ENCODE measurements at places on chromosomes 2 and 18.
A peak's percentile ranks its signal among the peaks of the same experiment; 100 is the strongest.

DNA sequence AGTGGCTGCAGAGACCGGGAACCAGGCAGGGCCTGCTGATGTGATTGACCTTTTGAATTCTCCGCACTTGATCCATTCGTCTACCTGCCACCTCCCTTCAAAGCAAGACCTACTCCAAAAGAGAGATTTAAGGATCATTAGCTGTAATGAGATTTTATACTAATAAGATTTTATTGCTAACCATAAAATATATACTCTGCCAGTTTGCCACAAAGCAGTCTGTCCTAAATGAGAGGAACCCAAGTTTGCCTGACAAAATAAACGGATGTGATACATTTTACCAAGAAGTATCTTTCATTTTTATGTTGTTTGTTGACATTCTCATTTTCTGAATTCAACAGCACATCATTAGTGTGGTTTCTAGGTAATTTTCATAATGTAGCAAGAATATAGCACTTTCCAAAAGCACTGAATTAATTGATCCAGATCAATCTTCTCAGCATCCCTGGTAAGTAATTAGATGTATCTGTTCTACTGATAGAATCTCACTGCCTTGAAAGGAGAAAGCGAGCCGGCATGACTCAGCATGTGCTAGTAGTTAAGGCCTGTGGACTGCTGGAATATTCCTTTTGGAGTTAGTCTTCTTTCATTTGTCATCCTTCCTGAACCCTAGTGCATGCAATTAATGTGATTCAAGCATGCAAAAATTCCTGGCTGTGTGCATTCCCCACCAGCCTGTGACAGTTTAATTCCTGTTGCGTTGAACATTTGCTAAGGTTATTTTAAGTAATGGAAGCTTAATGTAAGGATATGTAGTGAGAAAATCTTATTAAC, 128.5 kb downstream of the ARL6IP6 start:
- DNase-seq: peak; percentile 60

GRCh38 chr18:57585855-57586250, 649 bp downstream of the FECH start:
- peak; percentile 4 for DNase-seq

DNA sequence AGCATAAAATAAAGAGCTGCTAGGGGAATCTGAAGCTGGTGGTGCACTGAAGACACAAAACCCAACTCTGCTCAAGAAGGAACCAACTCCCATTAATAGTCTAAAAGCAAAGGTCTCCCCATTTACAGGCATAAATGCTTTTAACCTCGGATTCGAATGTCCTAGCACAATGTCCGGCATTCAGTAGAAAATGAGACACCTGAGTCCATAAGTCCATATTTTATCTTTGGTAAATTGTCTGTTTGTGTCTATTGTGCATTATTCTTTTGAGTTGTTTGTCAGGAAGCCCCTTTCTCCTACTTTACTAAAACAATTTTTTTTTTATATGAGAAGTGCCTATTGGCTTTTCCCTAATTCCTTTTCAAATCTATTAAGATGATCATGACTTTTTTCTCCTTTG, 179.5 kb upstream of the SMAD7 start:
- no peak for DNase-seq

GRCh38 chr2:113234721-113235346, 43.9 kb downstream of the PAX8 start:
- DNase-seq: no peak

- no peak for DNase-seq
Observed at GRCh38 chr2:105244451-105244850, 2.9 kb downstream of the GPR45 start.

DNA sequence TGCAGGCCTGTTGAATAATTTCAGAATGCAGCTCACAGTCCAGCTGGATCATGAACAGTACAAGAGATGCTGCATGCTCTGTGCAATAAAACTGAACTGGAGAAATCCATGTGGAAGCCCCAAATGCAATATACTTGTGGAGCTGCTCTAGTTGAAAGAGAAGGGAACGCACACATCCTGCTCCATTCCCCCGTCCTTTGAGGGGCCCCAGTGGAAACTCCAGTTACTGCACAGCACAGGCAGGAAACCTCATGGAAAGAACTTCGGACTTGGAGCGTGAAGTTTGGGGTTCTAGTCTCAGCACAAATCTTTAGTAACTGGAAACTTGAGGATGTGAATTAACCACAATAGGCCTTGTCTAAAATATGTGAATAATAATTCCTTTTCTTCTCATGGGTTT, 73.2 kb downstream of the PLA2R1 start:
- no peak for DNase-seq

GRCh38 chr2:241040081-241040803, 41.8 kb downstream of the SNED1 start:
- DNase-seq: no peak

- DNase-seq: no peak
Observed at GRCh38 chr2:42249284-42249683, 80.1 kb downstream of the EML4 start.

DNA sequence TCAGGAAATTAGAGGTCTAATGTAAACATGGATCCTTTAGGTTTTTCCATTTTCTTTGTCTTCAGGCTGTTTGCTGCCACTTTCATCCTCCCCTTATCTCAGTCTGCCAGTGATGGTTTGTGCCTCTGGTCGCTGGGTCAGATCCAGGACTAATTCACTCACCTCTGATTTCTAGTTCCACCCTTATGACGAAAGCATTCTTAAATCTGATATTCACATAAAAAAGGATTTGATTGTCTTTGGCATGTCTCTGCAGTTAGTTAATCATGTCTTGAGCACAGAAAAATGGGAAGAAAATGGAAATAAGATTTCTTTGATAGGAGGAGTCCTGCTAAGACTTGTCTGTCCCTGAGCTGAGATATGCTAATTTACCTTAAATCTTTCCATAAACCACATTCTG, 4.6 kb downstream of the IL1RL1 start:
- DNase-seq: no peak

DNA sequence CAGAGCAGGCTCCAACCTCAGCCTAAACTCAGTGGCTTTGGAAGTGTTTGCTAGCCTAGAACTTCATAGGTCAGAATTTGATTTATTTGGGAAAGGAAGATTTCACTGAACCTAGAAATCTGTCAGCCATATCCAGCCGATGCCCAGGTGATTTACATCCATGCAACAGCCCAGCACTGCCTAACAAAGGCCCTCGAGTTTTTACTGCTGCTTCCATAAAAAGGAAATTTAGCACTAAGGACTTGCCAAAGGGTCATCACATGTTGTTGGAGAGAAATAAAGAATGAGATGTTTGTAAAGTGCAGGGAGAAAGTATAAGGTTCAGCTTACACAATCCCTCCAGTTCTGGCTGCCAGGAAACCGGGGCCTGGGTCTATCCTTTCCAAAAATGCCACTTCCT, 614.2 kb downstream of the BCL11A start:
- DNase-seq: no peak
